ENCODE measurements at places on chromosomes 11 and 22.

DNA sequence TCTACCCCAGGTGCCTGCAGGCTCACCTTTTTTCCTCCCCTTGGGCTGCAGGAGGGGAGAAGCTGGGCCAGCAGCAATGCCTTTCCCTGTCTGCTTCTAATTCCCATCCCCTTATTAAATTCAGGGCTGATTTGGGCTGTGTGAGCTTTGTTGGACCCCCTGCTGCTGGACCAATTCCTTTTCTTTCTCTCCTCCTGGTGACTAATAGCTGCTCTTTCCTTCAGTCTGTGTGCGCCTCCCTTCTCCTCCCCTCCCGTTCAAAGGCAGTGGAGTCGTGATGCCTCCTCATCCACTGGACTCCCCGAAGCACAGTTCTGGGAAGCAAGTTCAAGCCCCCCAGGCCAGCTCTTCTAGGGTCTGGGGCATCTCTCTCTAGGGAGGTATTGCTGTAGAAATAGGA is 567.9 kb upstream of the CADM1 start:
- DNase-seq: no peak

DNA sequence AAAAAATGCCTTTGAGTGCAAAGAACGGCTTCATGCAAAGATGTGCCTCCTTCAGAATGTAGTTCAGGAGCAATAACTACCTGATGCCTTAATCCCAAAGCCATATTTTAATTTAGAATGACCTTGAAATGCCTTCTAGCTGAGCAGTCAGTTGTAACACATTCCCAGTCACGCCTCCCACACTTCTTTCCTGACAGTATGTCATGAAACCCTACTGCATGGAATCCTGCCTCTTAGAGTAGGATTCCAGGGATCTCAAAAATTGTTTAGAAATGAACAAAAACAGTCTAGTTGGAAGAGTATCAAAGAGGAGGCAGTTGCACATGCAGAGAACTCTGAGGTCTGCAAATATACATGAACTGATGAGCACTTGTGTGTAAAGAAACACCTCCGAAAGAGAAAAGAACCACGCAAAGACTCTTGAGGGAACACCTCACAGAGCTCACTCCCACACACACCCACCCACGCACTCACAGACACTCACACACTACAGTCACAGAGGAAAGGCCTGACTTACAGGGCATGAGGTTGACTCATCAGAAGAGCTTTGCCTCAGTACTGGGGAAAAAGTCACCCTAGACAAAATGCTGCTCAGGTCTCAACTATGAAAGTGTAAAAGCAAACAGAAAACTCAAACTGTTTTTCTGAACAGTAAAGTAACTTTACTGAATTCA is 77.4 kb downstream of the GGTLC2 start:
- DNase-seq: peak; percentile 82

GRCh38 chr22:37281646-37282384 is 493 bp upstream of the CYTH4 start:
- DNase-seq: no peak

DNA sequence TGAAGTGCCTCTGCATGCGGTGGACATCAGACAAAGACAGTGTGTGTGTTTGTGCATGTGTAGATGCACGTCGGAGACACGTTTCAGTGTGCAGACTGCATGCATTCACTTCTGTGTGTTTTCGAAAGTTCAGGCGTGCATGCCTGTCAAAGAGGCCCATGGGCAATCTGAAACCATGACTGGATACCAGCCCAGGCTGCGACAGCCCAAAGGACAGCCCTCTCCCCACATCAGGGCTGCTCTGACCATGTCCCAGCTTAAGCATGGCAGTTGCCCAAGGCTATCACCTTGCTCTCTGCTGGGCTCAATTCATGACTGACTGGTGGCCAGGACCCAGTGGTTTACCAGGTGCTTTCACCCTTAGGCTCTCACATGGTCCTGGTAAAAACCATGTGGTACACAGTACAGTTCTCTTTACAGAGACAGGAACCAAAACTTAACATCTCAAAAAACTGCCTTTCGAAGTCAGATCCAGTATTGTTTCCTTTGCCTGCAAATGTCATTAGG is 423.7 kb upstream of the CADM1 start:
- no peak for DNase-seq

GRCh38 chr11:57842873-57843272 is 81.3 kb downstream of the CTNND1 start:
- DNase-seq: no peak

- no peak for DNase-seq
These were observed 26.1 kb downstream of the SHISAL1 start for GRCh38 chr22:44286646-44287045.

DNA sequence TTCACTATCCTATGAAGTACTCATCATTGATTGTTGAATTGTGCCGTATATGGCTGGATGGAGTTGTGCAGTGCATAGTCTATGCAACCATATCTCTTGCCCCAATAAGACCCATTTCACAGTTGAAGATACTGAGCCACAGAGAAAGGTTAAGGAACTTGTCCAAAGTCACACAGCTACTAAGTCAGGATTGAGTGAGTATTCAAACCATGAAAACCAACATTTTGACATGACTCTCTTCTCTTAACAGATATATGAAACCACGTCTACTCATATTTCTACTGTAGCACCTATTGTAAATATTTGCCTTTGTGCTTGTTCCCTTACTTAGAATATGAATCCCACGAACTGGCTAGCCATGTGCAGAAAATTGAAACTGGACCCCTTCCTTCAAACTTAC is 58.1 kb downstream of the MAML2 start:
- DNase-seq: no peak

DNA sequence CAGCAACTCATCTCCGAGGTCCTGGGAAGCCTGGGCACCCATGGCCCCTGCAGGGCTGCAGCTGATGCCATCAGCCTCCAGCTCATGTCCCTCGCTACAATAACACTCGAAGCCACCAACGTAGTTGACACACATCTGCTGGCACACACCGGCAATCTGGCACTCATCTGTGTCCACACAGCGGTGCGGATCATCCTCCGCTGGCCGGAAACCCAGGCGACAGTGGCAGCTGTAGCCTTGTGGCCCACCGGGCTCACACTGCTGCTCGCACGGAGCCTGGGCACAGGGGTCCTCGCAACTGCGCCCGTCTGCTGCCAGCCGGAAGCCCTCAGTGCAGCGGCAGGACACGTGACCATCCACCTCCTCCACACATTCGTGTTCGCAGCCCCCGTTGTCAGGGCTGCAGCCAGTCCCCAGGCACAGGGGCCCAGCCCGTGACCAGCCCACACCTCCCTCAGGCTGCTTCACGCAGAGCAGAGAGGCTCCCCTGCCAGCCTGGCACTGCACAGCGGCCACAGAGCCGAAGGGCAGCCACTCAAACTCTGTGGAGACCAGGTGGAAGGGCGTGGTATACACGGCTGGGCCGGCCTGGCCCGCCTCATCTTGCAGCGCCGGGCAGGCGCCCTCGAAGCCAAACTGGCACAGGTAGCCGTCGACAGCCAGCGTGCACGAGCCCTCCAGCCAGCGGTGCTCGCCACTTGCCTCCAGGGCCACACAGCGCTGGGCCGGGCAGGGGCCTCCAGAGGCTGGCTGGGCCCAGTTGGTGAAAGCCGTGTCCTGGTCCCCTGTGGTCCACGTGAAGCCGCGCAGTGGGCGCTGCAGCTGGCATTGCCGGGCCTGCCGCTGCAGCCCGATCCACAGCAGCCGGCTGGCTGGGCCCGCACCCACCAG is 678 bp downstream of the CD248 start:
- no peak for DNase-seq

GRCh38 chr11:22456993-22457762 is 119.0 kb downstream of the SLC17A6 start:
- DNase-seq: no peak

DNA sequence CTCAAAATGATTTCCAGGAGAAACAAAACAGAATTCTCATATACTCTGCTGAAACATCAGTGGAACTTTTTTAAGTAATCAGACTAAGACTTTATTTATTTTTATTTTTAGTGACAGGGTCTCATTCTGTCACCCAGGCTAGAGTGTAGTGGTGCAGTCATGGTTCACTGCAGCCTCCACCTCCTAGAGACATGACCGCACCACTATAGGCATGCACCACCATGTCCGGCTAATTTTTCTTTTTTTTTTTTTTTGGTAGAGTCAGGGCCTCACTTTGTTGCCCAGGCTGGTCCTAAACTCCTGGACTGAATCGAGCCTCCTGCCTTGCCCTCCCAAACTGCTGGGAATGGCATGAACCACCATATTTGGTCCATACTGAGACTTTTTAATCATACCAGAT is 42.9 kb downstream of the PRDM10 start:
- DNase-seq: no peak

GRCh38 chr22:32880061-32880460 is 78.6 kb downstream of the TIMP3 start:
- no peak for DNase-seq

DNA sequence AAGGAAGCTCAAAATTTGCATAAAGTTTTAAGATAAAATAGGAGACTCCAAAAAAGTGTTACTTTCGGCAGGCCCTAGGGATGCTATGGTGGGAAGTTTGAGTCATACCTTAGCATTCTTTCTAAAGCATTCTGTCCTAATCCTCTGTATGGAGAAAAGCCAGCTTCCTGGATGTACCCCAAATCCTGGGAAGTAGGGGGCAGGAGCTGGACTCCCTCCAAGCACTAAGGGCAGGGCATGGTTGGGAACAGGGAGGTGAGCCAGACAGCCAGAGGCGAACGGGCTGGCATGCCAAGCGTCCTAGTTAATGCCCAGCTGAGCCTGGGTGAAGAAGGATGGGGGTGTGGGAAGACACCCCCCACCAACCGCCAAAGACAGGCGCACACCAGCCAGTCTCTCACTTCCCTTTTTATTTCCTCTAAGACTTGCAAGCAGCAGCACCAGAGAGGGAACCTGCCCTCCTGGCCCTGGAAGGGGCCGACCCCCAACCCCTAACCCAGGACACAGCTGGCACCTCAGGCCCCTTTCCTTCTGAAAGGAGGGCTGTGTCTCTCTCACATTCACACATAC is 23.9 kb downstream of the RTN4RL2 start:
- no peak for DNase-seq

GRCh38 chr11:65915821-65916251 is 3.0 kb downstream of the C11orf68 start:
- no peak for DNase-seq

All from stimulated activated CD8-positive, alpha-beta memory T cell treated with anti-CD3 and anti-CD28 coated beads, Interleukin-7, amount 100 ng/mL, for 4 hours (primary cell).